Activated CD4-positive, alpha-beta T cell treated with anti-CD3 and anti-CD28 coated beads for 1 hour (primary cell): ENCODE measurements at places on chromosomes 4 and X.

DNA sequence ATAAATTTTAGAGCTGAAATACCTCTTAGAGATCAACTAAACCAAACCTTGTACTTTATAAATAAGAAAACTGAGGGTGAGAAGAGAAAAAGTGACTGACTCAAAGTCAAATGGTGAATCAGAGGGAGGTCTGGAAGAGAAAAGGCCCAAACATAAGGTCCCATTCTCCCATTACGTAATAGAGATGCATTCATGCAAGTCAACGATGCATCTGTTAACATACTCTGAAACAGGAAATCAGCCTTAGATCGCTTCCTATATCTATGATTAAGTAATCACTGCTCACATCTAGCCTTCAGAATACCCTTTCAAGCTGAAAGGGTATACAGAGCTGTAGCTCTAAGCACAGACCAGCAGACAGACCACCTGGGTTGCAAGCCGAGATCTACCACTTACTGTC is 6.5 kb downstream of the RNF150 start:
- no peak for DNase-seq

- no peak for DNase-seq
Observed at GRCh38 chr4:56388306-56388705, 1.0 kb upstream of the AASDH start.

GRCh38 chr4:61886131-61886530 is 686.0 kb downstream of the ADGRL3 start:
- no peak for DNase-seq

- no peak for DNase-seq
Observed at GRCh38 chrX:46782034-46782433, 23.1 kb upstream of the SLC9A7 start.

DNA sequence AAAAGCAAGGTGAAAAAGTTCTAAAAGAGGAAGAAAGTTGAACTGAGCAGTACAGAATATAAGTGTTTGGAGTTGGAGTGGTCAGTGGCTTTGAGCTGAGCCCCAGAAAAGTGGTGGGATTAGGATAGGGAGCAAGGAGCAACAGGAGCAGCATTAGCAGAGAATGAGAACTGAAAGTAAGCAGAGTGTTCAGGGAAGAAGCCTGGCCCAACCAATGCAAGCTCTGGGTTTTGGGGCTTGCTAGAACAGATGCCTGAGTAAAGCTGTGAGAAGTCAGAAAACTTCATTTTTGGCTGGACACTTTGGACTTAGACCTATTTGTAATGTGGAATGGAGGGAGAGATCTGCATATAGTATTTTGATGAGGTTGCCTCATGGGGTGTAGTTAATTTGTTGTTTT is 17.8 kb downstream of the JADE1 start:
- DNase-seq, result no peak

- DNase-seq, result no peak
Observed at GRCh38 chr4:75511841-75512240, 2.4 kb downstream of the RCHY1 start.
